ENCODE measurements at places on chromosomes 3 and 15. TPM values are rescaled to one million over a fixed set of nuclear protein-coding genes. Genes with fewer than 3 reads are reported as not detected.

DNA sequence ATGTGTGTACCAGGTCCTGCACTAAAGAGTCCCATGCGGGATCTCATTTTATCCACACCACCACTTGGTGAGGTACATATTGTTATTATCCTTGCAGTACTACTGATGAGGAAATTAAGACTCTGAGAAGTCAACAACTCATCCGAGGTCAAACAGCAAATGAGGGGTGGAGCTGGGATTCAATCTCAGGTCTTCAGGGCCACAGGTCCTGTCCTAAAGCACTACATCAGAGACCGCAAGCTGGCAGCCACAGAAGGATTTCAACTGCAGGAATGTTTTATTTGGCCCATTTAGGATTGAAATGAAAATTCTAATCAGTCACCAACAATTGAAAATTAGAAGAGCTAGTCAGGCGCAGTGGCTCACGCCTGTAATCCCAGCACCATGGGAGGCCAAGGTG is 131.4 kb downstream of the ADAMTS17 start:
- H3K27ac ChIP-seq, result no peak overlapping the region
- H3K36me3 ChIP-seq, result no peaks in the 10 kb centered on the region
- H3K4me1 ChIP-seq, result no peaks in the 10 kb centered on the region
- H3K27me3 ChIP-seq, result no peaks in the 10 kb centered on the region
- DNase-seq, result no peak

DNA sequence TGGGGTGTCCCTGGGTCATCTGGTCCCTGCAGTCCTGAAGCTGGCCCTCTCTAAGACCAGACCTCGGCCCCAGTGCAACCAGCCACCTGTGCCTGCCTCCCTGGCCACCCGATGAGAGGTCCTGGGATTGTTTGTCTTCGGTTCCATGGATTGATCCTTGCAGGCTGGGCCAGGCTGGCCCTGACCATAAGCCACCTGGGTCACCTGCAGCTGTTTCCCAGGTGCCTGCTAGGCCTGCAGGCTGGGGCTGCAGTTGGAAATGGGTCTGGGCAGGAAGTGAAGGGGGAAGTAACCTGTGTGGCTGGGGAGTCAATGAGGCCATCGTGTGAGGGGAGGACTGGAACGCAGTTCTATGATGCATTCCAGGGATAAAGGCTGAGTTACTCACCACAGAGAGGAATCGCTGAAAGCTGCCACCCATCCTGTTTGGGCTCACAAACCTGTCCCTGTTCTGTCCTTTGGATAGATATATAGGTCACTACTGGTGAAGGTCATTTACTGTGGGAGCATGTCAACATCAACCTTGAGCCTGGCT is 30.9 kb upstream of the VPS8 start:
- H3K27ac ChIP-seq, result no peak overlapping the region
- no peak overlapping the region for H3K4me3 ChIP-seq
- no peaks in the 10 kb centered on the region for H3K36me3 ChIP-seq
- no peak for DNase-seq
- H3K27me3 ChIP-seq, result no peaks in the 10 kb centered on the region

Gene ITIH1
- polyA plus RNA-seq, result not detected

Gene ACTRT3
- 2.9 TPM for polyA plus RNA-seq
